ENCODE measurements at places on chromosomes 13 and 19. TPM values are rescaled to one million over a fixed set of nuclear protein-coding genes. Genes with fewer than 3 reads are reported as not detected.

- H3K27me3 ChIP-seq: no peaks in the 10 kb centered on the region
- no peak for DNase-seq
- no peak overlapping the region for H3K4me3 ChIP-seq
- peaks cover 8% of the 10 kb centered on the region for H3K36me3 ChIP-seq
- H3K4me1 ChIP-seq: peaks cover 7% of the 10 kb centered on the region
- no peak overlapping the region for H3K27ac ChIP-seq
Measured at GRCh38 chr19:41956621-41957020, 2.5 kb downstream of the RABAC1 start.

The ACP5 gene
- 14.6 TPM for total RNA-seq

GRCh38 chr19:38401148-38401547 lies 1.7 kb upstream of the FAM98C start:
- H3K36me3 ChIP-seq: no peaks in the 10 kb centered on the region
- no peak overlapping the region for H3K27ac ChIP-seq
- peaks cover 3% of the 10 kb centered on the region for H3K27me3 ChIP-seq
- H3K4me1 ChIP-seq: no peaks in the 10 kb centered on the region

DNA sequence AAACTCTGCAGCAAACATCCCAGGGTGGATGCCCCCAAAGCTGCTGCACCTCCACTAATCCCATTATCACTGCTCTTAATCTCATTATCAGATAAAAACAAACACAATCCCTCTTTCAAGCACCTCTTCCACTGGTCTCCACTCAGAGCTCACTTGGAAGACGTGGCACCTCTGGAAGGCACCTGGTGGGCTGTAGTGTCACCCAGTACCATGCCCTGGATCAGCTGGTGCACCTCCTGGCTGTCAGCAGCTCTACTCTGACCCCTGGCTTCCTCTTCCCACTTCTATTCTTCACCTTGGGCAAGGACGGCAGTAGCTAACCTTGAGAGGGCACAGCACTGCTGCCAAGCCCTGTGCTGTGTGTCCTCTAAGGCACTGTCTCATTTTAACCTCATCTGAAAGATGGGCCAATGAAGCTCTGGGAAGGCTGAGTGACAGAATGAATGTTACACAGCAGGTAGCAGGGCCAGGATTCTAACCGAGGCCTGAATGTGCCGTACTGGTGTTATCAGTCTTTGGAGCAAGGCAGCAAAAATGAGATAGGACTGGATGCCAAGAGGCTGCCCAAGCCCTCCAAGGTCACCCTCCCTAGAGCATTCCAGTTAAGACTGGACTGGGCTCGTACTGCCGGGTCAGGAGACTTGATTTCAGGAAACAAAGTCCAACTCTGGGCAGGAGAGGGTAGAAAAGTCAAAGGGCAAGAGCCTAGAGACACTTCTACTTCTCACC lies 7.4 kb downstream of the BRD4 start:
- H3K4me3 ChIP-seq: peak overlapping the region; percentile 2
- peaks cover 89% of the 10 kb centered on the region for H3K4me1 ChIP-seq
- no peaks in the 10 kb centered on the region for H3K36me3 ChIP-seq
- H3K27ac ChIP-seq: peak overlapping the region; percentile 52

The GRIN2D gene
- 0.68 TPM for total RNA-seq

The MCF2L gene
- 34.9 TPM for total RNA-seq

DNA sequence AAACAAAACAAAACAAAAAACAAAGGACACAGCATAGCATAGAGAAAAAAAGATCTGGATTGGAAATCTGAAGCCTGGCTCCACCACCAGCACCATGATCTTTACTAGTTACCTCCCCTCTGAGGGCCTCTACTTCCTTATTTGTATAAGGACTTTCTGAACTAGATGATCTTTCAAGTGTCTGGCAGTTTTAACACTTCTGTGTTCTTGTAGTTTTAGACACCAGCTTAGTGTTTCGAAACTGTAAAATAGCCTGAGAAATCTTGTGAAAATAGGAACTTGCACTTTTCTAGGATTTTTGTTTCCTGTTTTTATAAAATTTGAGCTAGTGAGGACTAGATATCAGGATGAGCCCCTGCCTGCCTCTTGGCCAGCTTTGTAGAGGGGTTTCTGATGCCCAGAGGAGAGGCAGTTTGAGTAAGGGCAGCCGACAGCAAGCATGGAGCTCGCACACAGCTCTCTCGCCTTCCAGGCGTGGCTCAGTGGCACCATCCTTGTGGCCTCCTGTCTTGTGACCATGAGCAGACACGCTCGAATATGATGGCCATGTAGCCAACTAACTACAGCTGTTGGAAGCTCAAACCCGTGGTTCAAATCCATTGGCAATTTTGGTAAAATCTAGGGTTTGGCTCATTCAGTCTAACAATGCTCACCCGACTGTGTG lies 319.0 kb downstream of the KCNRG start:
- H3K27me3 ChIP-seq: no peaks in the 10 kb centered on the region
- H3K27ac ChIP-seq: no peak overlapping the region
- no peak overlapping the region for H3K4me3 ChIP-seq

DNA sequence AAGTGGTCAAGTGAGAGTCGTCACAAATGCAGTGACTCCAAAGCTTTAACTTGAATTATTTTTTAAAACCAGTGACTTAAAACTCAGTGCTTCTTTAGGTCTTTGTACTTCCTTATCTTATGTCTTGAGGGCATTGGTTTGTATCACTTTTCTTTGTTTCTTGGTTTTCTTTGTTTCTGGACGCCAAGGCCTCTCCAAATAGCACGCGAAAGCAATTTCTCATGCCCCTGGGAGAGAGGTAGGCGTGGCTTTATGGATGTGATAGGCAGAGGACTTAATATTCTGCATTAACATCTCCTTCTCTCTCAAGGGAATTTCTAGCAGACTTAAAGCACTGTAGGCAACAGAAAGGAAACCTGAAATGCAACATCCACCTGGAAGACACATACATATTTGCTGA lies 20.6 kb downstream of the UBE2L5 start:
- no peak overlapping the region for H3K4me3 ChIP-seq
- no peak overlapping the region for H3K27ac ChIP-seq
- H3K36me3 ChIP-seq: no peaks in the 10 kb centered on the region
- DNase-seq: no peak
- peaks cover 9% of the 10 kb centered on the region for H3K4me1 ChIP-seq

GRCh38 chr13:76610819-76611415 lies 275.3 kb downstream of the KCTD12 start:
- no peak for DNase-seq
- H3K4me1 ChIP-seq: peaks cover 8% of the 10 kb centered on the region
- no peak overlapping the region for H3K4me3 ChIP-seq
- no peak overlapping the region for H3K27ac ChIP-seq
- H3K36me3 ChIP-seq: no peaks in the 10 kb centered on the region
